ENCODE measurements at places on chromosomes 5 and 9.
A peak's percentile ranks its signal among the peaks of the same experiment; 100 is the strongest.

DNA sequence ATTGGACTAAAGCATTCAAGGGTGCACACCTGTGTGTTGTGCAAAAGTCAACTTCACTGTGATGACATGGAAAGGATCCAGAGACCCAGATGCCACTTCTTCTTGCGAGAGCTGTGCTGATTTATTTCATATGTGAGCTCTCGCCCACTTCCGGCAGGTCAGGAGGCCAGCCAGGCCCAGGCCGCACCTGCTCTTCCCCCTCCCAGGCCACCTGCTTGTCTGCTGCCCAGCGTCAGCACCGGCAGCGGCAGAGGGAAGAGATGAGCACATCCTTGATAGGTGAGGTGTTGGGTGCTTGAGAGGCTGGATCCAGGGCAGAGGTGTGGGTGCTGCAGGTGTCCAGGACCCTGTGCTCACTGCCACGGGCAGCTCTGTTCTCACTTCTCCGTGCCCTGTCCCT is 242.9 kb downstream of the FANCC start:
- no peak for DNase-seq

DNA sequence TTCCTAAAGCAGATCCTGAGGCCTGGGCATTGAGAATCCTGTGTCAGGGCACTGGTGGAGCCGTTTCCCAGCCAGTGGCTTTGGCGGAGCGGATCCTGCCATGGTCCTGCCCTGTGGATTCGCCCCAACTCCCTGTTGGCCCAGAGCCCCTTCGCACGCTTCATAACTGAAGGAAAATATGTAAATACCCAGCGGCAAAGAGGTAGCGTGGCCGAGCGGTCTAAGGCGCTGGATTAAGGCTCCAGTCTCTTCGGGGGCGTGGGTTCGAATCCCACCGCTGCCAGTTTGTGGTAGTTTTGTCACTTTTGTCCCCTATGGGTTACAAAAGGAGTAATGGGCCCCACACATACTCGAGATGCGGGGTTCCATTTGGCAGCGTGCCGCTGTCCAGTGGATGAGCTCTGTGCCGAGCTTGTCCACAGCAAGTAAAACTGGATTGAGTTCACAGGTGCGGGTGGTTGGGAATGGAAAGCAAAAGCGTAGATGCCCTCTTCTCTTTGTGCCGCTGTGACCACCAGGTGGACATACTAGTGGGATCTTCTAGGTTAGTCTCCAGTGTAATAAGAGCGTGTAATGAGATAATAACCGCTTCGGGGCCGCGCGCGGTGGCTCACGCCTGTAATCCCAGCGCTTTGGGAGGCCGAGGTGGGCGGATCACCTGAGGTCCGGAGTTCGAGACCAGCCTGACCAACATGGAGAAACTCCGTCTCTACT is 17.3 kb downstream of the TRIM7 start:
- peak; percentile 55 for DNase-seq

DNA sequence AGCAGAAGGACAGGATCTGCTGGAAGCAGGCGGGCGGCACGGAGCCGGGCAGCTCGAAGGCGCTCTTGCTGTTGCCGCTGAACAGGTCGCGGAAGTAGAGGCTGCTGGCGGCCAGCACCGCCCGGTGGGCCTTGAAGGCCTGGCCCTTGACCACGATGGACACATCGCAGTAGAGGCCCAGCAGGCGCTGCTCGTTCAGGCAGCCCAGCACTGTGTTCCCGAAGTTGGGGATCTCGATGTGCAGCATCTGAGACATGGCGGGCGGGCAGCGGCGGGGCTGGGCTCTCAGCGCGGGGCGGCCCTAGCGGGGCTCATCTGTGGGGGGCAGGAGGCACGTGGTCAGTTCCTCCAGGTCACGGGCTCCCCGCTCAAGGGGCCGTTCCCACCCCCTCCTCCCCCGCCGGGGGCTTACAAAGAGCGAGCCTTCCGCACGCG is 44.8 kb downstream of the NACC2 start:
- no peak for DNase-seq

DNA sequence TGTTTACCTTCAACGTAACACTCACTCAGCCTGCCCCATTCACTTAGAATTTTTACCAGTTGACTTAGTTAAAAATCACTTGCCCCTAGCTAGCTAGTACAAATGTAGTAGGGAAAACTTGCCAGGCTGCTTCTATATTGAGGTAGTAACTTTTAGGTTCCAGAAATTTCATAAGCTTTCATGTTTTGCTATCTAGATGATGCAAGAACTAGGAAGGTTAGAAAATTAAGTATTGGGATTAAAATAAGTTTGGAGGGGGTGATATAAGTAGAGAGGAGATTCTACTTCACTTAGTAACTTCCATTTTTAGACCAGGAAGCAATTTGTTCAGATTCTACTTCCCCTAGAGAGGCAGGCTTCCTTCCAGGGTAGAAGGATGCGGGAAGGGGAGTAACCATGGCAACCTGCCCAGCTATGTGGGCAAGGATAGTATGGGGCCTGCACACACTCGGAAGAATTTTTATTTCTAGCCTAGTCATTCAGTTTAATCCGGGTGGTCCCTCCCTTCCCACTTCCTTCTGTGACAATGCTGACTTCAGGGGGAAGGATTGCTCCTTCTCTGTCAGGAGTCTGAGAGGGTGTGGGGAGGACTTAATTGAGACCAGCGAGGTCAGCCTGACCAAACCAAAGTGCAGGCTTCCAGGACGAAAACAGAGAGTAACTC is 4.2 kb downstream of the DAB2 start:
- DNase-seq = peak; percentile 60

- no peak for DNase-seq
Observed at GRCh38 chr5:139178935-139179334, 19.2 kb downstream of the SIL1 start.

GRCh38 chr9:126694206-126695081 is 80.7 kb downstream of the LMX1B start:
- no peak for DNase-seq

DNA sequence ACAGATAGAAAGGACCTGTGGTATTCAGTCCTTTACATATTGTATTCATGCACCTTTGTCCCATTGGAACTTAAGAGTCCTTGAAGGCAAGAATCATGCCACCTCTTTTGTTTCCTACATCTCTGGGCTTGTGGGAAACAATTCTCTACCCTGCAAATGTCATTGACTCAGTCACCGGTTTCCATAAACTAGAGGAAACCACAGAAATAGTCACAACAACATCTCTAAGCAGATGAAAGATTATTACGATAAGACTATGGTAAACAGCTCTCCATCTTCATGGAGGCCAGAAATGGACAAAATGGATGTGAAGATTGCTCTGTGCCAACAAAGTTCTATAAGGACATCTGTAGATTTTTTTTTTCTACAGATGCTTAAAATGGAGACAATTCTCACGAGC is 165.5 kb downstream of the PIK3R1 start:
- no peak for DNase-seq

DNA sequence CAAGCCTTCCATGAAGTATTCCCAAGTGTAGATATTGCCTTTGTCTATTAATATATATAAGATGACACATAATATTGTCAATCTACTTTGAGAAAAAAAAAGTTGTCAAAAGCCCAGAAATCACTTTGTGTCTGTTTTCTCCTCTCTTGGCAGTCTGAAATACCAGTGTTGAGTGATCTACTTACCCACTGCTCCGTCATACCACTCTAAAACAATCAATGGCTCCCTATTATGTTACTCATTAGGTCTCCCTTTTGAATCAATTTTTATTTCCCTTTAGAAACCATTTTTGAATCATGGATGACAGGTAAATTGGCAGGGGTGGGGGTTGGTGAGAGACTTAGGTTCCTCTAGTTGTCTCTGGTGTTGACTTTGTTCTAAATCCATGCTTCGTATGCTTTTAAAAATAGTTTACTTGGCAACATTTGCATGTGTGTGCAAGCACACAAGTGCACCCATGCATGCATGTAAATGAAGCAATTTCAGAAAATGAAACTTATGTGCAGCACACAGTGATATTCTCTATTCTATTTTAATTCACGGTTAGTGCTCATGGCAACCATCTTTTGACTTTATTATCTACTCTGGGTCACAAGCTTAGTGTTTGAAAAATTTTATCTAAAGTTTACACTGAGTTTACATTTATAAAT is 378.9 kb downstream of the RAB3C start:
- DNase-seq = no peak

DNA sequence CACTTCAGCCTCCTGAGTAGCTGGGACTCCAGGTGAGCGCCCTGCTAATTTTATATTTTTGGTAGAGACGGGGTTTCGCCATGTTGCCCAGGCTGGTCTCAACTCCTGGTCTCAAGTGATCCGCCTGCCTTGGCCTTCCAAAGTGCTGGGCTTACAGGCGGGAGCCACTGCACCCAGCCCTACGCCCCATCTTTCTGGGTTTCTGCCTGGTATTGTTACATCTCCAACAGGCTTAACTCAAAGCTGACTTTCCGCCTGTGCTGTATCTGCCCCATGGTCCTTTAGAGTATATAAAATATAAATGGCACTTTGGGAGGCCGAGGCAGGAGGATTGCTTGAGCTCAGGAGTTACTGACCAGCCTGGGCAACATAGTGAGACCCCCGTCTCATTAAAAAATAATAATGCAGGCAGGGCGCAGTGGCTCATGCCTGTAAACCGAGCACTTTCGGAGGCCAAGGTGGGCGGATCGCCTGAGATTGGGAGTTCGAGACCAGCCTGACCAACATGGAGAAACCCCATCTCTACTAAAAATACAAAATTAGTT is 36.5 kb upstream of the GLDC start:
- no peak for DNase-seq

DNA sequence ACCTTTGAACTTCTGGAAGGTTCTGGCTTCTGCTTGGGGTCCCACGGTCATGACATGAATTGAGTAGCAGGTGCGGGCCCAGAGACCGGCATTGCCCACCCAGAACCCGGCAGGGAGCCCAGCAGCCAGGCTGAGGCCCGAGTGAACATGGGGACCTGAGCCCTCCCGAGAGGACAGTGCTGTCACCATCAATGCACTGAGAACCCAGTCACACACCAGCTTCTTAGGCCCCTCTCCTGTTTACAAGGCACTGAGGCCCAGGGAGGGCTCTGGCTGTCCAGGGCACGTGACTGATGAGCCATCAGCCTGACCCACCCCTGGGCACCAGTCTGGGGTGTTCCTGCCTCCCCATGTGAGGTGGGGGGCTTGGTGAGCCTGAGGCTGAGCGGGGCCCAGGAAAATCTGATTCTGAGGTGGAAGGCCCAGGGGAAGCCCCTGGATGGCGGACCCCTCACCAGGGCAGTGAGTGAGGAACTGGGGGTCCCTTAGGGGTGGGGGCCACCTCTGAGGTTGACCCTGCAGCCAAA is 60.3 kb upstream of the RNU6ATAC start:
- no peak for DNase-seq

DNA sequence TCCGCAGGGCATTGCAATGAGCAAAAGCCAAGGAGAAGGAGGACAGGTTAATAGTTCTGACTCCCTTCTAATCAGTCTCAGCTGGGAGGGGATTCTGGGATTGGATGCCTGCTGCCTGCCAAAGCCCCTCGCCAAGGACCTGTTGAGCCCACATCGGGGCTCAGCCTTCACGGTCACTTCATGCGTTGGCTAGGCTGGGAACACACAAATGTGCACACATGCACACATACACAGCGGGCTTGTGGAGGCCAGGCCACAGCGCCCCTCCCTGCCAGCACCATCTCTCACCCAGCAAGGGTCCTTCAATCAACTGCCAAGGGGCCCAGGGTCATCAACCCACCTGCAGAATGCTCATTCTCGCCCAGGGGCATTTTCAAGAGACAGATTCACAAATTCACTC is 113.9 kb downstream of the C5orf15 start:
- no peak for DNase-seq

GRCh38 chr9:124478354-124478753 is 28.1 kb downstream of the ADGRD2 start:
- no peak for DNase-seq

DNA sequence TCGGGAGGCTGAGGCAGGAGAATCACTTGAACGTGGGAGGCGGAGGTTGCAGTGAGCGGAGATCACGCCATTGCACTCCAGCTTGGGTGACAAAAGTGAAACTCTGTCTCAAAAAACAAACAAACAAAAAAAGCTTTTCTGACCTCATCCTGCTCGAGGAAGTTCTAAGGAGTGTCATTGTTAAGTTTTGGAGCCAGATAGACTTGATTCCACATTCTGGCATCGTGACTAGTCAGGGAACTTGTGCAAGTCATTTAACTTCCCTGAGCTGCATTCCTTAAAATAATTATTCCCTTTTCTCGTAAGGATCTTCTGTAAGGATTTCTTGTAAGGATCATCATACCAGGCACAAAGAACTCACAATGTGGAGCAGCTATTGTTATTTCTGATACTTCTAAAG is 26.2 kb downstream of the SNX24 start:
- DNase-seq = peak; percentile 62

- DNase-seq = peak; percentile 53
Observed at GRCh38 chr5:80341016-80341775, 21.4 kb downstream of the SPZ1 start.

DNA sequence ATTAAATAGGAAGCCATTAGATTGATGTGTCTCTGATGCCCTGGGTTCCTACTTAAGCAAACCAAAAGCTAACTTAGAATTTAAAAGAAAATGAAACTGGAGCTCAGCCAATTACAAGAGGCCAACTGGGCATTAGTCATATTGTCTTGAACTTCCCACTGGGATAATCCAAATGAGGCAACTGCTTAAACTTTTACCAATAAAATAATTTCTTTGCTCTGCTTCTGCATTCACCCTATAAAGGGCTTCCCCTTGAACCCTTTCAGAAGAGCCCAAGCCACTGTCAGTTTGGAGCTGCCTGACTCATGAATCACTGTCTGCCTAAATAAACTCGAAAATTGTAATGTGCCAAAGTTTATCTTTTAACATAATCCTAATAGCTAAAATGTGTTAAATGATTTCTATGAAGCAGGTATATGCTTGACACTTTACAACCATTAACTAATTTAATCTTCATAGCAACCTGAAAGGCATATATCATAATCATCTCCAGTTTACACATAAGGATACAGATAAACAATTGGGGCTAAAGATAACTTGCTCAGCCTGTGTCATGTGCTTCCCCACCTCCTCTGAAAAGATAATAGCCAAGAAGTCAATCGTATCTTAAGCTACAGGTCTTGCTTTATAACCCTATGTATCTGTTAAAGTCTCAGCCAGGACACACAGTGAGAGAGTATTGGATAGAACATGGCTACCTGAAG is 11.5 kb downstream of the GPR150 start:
- DNase-seq = peak; percentile 95

DNA sequence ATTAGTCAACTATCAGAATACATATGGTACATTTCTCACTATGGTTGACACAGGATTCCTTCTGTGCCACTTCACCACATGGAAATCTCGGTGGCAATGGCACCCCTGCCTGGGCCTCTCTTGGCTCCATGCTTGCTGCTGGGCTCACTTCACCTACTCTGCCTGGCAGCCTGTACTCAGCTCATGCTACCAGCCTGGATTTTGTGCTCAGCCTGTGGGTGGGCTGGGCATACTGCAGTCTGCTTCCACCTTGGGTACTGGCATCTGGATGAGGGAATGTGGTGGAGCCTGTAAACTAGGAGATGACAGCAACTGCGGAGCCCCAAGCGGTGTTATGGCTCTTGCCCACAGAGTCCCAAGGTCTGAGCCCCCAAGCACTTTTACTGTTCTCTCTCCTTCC is 604.1 kb downstream of the MTRR start:
- no peak for DNase-seq

GRCh38 chr9:20646656-20647055 is 24.4 kb upstream of the MLLT3 start:
- no peak for DNase-seq

All from inflammatory macrophage treated with lipopolysaccharide for 4 hours (primary cell).